Fibroblast of villous mesenchyme (primary cell): ENCODE measurements at places on chromosomes 12 and 14.

GRCh38 chr12:116534311-116535121, 24.7 kb upstream of the MAP1LC3B2 start:
- DNase-seq: no peak

DNA sequence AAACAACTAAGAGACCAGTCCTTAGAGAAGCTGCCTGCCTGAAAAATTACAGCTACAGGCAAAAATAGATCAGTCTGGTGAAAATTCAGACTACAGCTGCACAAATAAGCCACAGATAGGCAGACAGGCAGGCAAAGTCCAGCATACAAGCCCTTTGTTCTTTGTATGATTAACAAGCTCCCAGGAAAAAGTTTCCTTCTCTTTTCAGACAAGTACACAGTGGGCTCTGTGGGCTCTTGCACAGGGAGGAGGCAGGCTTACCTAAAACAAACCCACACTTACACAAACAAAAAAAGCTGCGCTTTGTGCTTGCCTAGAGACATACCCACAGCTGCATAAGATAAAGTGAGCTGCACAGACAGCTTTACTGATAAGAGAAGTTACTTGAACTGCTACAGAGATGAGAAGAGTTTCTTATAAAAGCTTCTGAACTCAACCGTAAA, 7.7 kb downstream of the OR6C68 start:
- DNase-seq: no peak

DNA sequence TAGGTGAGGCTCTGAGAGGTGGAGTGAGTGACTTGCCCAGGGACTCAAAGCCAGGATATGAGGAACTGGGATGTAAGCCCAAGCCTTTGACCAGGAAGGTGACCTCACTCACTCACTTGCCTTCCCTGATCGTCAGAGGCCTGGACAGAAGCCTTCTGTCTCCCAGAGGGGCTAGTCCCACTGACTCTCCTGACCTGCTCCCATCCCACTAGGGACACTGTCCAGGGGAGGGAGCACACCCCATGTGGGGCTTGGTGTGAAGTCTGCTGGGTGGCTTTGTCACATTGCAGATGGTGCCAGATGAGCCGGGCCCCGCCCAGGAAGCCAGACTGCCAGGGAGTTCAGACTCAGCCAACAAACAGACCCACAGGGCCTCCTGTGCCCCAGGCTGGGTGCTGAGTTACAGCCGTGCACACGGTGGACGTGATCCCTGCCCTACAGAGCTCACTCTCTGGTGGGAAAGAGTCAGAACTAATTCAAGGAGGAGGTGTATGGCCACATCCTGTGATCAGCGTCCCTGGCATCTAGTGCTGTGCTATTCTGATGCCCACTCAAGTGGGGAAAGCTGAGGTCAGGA, 28.3 kb downstream of the MMAB start:
- no peak for DNase-seq

DNA sequence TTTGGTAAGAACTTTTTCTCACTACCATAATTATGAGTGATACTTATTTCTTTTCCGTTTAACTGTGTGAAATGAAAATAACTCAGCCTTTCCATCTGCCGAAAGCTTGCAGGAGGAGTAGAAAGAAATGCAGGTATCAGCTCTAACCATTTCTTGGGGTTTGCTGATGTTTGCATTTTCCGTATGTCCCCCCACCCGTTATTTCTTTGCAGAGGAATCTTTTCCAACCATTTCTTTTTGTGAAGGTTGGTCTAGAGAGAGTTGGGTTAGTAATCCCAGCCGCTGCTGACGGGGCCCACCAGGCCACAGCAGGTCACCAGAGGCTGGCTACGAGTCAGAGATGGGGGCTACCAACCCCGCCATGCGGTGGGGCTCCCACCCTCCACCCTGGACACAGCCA, 7.0 kb upstream of the PIWIL1 start:
- no peak for DNase-seq

GRCh38 chr12:120376934-120377572, 8.1 kb upstream of the MSI1 start:
- DNase-seq: no peak

- DNase-seq: no peak
These were observed 12.7 kb upstream of the SERPINA1 start for GRCh38 chr14:94401083-94401482.

DNA sequence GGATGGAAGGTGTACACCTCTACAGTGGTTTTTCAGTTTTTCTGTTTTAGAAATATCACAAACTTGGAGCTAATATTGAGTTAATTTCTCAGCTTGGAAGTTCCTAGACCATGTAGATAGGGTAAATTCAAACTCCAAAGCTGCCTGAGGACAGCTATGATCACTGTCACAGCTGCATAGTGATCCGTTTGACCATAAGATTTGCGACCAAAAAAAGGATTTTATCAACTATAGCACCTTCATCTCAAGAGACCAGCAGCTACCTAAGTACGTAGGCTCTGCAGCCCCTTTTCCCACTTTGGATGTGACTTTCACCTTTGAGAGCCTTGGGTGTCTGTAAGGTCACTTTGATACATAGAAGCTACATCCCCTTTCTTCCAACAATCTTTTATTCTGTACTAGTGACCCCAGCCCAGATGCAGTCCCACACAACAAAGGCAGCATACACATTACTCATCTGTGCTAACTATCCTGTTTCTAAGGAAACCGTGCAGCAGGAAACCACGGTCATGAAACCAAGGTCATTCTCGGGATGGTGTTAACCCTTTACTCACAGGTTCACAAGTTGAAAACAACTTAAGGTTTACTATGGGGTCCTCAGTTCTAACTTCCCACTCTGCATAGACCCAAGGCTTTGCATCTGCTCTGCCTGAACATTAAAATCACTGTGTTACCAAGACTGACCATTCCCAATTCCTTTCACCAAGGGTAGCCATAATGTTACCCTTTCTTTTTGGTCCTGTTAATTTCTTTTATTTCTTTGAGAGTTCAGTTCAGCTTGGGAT, 75.4 kb downstream of the IFT81 start:
- peak; percentile 74 for DNase-seq

DNA sequence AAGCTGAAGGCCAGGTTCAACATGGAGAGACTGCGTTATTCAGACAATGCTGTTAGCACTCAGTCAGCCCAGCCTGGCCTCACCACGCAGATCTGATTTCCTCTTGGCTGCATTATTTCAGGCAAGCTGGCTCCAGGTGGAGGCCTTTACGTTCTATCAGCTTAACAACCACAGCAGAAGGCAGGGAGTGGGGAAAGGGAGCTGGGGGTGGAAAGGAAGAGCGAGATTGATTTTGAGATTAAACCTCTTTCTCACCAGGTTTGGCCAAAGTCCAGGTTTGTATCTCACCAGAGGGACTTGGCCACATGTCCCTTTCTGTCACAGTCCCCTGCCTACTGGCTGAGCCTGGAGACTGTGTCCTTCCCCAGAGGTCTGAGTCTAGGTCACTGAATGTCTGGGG, 543.7 kb upstream of the TMEM132C start:
- DNase-seq: no peak

DNA sequence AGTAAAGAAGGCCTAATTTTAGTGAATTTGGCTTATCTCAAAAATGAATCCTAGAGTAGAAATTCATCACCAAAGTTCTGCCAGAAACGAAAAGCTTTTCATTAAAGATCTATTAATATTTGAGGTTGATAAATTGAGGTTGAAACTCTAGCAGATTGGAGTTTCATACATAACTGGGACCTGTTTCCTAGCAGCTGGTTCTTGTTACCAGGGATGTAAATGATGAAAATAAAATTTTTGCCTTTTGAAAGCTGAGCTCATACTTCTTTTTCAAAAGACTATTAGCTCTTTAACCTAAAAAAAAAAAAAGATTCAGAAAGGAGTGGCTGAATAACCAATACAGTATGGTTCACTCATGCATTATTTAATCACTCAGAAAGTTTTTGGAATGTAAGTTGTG, 98.3 kb downstream of the PTGER2 start:
- no peak for DNase-seq

- no peak for DNase-seq
These were observed 39.9 kb downstream of the FZD10 start for GRCh38 chr12:130202201-130202600.

- DNase-seq: peak; percentile 56
These were observed 5.9 kb upstream of the RERG start for GRCh38 chr12:15227004-15227679.

DNA sequence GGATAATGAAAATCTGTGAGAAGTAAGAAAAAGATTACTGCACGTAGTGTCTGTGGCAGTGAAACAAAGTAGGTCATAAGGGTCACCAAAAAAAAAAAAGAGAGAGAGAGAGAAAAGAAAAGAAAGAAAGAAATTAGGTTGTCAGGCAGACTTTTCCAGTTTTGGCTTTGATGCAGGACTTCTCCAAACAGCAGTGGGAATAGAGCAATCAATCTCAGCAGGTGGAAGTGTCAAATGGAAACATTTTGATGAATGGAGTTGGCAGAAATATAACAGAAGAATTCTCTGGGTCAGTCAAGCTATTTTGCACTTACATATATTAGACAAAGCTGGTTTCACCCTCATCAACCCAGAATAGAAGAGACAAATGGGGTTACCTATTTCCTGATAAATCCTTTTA, 745.8 kb downstream of the SLC6A15 start:
- DNase-seq: no peak

DNA sequence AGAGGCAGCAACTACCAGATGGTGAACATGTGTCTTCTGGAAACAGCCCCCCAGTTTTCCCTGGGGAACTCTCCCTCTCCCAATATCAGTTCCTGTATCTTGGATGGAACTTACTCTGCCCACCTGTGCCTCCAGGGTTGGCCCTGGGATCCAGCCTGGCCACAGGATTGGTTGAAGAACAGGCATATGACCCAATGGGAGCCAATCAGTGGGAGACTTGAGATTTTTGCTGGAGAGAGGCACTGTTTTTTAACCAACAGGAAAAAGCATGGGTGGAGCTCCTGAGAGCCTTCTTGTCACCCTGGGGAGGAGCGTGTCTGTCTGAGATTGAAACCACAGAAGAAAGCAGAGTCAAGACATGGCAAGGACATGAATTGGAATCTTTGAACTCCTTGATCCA, 33.6 kb upstream of the COX6A1 start:
- no peak for DNase-seq

GRCh38 chr12:3532931-3533702, 42.1 kb downstream of the PRMT8 start:
- no peak for DNase-seq

DNA sequence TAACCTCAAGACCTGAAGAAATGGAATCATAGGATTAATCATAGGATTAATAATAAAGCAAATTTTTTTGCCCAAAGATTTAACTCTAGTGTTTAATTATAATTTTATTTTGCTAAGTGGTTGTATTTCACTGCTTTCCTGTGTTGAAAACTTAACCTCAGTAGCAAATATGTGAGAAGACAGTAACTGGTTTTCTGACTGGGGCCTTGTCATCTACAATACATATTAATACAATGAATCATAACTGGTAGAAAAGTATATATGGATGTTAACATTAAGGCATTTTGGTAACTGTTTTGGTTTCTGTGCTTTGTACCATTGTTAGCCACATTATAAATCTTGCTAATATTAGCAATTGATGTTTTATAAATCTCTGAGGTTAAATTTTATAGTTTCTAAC, 92.2 kb downstream of the ACSS3 start:
- no peak for DNase-seq

DNA sequence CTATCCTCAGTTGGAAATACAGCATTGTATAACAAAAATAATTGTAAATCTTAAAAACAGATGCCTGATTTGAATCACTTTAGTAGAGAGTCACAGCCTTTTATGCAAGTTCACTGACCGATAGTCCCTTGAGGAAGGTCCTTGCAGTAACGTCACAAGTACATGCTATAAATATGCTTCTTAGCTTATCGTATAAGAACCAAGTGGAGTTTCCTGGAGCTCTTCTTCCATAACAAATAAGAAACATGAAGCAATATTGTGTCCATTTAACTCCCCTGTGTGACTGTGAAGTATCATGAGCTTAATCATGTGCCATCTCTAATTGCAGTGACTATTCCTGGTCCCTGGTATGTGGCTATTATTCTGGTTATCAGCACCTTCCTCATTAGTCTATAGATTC, 107.9 kb downstream of the SLC38A4 start:
- DNase-seq: no peak

DNA sequence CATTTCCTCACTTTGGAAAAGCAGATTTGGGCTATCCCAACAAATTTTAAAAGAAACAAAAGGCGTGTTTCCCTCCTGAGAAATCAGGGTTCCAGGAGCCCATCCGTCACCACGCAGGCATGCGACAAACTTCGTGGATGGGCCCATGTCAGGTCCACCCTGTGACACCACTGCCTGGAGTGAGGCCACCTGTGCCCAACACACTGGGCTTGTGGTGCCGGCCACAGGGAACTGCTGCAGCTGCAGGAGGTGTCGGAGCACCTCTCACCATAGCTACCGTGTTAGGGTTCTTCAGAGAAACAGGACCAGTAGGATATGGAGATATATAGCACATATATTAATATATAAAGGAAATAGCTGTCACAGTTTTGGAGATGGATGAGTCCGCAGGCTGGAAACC, 53.0 kb upstream of the BCL11B start:
- no peak for DNase-seq

DNA sequence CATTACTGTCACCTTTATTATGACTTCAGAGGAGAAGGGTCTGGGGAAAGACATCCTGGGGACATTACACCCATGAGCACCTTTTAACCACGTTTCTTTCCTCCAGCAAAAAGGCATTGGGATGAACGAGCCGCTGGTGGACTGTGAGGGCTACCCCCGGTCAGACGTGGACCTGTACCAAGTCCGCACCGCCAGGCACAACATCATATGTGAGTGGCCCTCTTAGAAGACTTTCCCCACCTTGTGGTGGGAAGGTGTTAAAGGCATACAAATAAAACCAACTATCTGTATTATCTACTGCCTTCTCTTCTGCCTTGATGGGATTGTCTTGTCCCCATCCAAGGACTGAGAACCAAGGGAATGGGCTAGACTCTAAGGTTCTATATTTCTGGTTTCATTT, 6.0 kb downstream of the PSMD9 start:
- peak; percentile 58 for DNase-seq

GRCh38 chr12:31714406-31715271, 14.2 kb downstream of the AMN1 start:
- no peak for DNase-seq

DNA sequence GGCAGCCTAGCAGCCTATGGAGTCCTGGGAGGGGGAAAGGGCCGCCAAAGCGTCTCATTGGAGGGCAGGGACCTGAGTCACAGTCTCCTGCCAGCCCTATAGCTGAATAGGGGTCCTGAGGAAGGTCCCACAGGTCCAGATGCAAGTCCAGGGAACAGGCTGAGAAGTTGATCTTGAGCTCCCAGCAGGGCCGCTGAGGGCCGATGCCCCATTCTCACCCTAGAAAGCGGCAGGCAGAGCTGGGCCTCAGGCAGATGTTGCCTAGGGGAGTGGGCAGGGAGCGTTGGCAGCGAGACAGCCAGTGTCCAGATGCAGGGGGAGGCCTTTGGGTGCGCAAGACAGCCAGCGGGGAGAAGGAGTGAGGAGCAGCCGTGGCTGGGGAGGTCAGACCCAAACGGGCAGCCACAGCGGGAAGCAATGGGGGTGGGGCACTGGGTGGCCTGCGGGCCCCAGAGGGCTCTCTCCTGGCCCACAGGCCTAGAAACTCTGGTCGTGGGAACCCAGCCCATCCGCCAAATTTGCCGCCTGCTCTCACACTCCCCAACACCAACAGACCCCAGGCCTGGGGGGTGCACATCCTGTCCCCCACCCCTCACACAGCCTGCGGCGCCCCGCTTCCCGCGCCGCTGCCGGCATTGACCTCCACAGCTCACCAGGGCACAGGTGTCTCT, 1.1 kb downstream of the HDAC7 start:
- DNase-seq: peak; percentile 55
